HS-5 (cell line): ENCODE measurements at places on chromosomes 12 and 14.

- no peak for DNase-seq
Observed at GRCh38 chr14:96629082-96629481, 126.9 kb downstream of the PAPOLA start.

GRCh38 chr12:7837366-7837765 is 35.3 kb downstream of the SLC2A14 start:
- DNase-seq: no peak

DNA sequence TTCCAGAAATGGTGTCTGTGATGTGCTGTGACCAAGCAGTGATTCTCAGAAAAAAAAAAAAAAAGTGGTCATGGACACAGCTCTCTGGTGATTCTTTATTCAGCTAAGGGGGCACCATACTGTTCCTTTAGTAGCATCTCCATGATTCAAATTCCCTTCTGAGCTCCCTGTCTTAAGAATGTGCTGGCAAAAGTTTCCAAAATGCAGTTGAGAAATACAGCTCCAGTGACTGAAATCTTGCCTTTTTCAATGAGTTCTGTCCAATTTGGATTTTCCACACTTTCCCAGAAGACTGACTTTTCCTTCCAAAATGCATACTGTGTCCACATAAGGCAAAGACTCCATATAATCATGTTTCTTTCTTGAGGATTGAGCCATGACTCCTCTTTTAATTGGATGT is 24.3 kb upstream of the CPM start:
- DNase-seq: no peak

- no peak for DNase-seq
Observed at GRCh38 chr14:83860631-83861155, 1669.3 kb upstream of the FLRT2 start.

DNA sequence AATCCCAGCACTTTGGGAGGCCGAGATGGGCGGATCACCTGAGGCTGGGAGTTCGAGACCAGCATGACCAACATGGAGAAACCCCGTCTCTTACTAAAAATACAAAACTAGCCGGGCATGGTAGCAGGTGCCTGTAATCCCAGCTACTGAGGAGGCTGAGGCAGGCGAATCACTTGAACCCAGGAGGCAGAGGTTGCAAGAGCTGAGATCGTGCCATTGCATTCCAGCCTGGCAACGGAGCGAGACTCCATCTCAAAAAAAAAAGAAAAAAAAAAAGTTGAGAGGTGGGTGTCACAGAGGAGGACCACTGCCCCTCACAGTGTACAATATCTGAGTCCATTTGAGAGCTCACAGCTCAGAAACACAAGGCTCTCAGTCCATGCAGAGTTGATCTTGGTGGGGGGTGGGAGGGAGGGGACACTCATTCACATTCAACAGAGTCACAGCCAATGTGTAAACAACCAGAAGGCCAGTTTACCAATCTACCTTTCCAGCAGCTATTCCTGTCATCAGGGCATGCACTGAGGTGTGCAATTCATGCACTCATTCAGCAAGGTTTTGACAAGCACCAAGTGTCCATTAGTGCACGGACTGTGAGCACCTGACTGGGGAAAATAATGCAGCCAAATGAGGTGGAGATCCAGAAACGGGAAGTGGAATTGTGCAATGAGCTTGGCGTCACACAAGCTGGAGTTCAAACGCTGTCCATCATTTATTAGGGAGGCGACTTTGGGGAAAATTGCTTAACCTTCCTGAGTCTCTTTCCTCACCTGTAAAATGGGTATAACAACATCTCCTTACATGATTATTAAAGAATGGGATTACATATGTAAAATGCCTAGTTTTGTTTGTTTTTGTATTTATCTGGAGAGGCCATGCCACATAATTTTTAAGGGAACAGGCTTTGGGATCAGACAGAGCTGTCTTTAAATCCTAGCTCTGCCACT is 4.4 kb upstream of the EIF5 start:
- no peak for DNase-seq

GRCh38 chr12:23055004-23055403 is 430.0 kb downstream of the ETNK1 start:
- DNase-seq: no peak

DNA sequence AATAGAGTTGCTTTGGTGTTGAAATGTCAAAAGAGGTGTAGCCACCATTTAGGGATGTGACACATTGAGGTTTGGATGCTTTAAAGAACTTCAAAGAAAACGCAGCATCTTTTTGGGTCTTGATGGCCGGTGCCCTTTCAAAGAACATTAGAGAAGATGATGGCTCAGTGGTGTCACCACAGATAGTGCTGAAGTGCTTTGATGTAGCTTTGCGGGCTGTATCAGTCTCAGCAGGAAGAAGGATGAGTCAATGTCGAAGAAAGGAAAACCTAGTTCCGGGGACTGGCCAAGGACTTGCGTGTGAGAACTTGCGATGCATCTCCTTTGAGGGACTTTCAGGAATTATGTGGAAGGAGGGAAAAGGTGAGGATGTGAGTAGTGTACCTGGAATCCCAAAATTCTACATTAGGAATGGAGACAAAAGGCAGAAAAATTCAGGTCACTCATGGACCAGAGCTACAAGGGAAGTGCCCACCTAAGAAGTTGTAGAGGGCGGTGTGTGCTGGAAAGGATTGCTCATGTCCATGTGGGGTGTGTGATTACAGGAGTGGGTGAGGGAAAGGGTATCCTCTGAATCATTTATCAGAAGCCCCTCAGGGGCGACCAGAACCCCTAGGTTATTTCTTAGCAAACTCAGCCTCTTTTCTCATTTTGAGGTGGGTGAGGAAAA is 39.7 kb upstream of the GZMB start:
- no peak for DNase-seq

DNA sequence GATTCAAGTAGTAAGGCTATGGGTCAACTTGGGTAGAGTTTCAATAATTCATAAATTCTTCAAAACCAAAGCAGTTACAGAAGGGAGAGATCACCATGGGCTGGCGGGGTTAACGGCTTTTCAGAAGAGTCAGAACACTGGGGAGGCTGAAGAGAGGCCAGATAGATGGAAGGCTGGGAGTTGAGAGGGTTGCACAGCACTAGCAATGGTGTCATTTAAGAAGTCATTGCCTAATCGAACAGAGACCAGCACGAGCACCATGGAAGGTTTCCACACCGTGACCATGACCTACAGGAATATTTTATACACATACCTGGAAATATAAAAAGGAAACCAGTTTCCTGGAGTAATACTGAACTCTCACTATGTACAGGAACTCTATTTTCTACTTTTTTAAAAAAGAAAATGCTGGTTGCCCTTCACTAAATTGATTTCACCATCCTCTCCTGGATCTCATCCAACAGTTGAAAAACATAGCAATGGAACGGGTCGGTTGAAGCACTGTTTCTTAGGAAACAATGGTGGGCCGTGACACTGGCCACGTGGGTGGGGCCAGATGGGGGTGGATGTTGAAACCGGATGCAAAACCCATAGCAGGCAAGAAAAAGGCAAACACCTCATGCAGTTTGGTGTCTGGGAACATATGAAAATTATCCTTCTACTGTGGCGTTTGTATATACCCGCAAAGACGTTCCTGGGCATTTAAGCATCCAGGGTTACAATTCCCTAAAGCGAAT is 38.0 kb upstream of the RIN3 start:
- DNase-seq: no peak

DNA sequence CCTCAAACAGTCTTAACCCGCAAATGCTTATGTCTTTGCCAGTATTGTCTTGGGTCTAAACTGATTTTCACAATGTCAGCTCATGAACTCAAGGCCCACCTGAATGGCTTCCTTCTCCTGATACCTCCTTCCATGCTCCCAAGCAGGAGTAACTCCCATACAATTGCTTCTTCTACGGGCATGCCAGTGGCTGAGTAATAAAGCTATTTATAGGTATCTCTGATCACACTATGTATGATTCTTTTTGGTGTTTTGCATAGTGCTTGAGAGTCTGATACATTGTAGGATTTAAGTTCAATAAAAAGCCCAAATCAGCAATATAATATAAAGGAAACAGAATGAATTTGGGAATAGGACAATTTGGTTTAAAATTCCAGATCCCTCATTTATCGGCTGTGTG is 235.0 kb upstream of the DCN start:
- no peak for DNase-seq

- no peak for DNase-seq
Observed at GRCh38 chr12:1510056-1510812, 84.1 kb downstream of the FBXL14 start.

GRCh38 chr12:131264635-131265034 is 310.9 kb downstream of the ADGRD1 start:
- no peak for DNase-seq

DNA sequence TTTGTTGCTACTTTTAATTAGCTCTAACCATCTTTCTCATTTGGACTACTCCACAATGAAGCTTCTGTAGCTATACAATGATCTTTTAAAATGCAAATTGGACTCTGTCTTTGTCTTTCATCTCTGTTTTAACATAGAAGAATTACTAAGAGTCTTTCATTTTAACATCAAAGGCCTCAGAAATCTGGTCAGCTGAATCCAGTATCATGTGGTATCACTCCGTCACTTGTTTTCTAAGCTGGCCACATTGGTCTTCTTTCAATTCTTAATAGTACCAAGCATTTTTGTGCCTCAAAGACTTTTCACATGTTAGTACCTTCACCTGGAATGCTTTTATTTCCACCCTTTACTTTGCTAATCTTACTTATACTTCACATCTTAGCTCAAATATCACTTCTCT is 95.5 kb upstream of the SLC16A7 start:
- DNase-seq: no peak

- no peak for DNase-seq
Observed at GRCh38 chr12:70637303-70638085, at the start of gene PTPRB. PTPRB (minus strand) TSS chr12:70637429; CDS start chr12:70637395, 34 bp downstream.

GRCh38 chr14:77557391-77557790 is 58.8 kb upstream of the ISM2 start:
- DNase-seq: no peak

GRCh38 chr14:61654026-61654425 is 41.3 kb upstream of the HIF1A start:
- DNase-seq: no peak

- DNase-seq: no peak
Observed at GRCh38 chr14:98926801-98927200, 345.2 kb downstream of the BCL11B start.

DNA sequence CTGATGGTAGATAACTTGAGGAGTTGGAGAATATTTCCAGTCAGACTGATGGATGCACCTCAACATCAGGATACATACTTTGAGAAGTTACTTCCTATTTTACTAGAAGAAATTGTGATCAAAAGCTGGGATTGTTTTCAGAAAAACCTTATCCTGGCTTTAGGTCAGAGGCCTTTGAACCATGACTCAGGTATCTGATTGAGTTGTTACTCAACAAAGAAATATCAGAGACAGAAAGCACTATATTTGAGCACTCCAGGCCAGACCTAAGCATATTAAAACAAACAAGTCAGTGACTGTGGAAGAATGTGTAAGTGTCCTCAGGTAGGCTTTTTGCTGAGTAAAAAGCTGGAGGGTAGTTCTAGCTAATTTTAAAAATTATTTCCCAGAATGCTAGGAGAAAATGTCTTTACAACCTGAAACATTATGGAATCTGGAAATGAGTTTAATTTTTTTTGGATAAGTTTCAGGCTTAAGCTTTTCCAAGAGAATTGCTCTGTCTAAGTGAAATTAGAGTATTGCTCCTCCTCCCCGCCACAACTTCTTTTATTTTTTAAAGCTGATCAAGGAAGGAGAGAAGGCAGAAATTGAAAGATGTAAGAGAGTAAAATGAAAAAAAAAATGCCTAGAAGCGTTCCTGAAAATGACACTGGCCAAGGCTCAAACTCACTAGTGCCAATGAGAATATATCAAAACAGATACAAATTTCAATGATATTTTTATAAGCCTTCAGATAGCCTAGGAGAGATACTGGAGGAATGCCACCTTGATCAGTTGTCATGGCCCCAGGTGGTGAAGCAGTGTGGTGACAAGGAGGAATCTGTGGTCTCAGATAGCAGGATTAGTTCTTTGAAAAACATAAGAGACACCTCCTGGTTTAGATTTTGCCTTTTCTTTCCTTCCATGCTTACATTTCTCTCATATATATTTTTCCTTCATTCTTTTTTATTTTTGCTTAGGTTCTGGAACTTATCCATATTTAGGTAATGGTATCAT is 790.3 kb downstream of the TMTC2 start:
- DNase-seq: no peak

GRCh38 chr14:56812364-56813141 is 2.3 kb upstream of the OTX2 start:
- DNase-seq: no peak

DNA sequence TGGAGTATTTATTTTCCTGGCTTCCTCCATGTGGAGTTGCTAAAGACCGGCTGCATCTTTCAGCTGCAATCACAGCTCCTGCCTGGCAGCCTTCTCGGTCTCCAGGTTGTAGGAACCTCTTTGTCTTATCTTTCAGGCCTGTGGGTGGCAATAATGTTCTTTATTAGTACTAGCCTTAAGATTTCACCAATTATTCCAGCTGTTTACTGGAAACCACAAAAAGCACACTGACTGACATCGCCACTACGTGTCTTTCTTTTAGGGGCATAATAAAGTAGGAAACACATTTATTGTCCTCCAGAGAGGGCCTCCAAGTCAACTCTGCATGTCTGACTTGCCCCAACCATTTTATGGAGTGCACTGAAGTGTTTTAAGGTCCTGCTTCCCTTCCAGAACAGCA is 1116.5 kb upstream of the TMEM132C start:
- no peak for DNase-seq

- DNase-seq: no peak
Observed at GRCh38 chr14:70096866-70097265, 91.9 kb downstream of the SLC8A3 start.

GRCh38 chr12:94516985-94517384 is 57.3 kb upstream of the CEP83 start:
- no peak for DNase-seq

GRCh38 chr14:69335371-69335771 is 62.7 kb downstream of the ERH start:
- no peak for DNase-seq

DNA sequence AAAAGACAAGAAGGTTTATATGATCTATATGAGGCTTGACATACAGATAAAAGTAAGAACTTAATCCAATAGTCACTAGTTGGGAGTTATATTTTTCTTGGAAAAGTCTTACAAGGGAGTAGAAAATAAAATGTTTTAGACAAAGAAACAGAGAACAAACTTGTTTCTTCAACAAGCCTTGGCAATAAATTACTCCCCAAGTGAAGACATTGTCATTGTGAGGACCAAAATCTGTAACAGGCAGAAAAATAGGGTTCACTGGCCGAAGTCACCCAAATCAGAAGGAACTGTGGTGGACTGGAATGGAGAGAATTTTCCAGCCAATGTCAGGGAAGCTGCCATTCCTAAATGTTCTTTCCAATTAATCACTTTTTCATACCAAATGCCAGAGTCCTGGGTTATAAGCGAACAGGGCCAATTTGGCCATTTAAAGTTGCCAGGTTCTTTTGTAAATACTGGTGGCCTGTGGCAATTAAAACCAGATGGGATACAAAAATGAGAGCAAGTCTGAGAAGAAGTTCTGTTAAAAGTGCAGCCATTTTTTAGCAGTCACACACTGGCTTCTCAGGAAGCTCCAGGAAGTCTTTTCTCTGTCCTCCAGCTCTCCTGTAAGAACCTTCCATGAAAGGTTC is 117.3 kb upstream of the OVCH1 start:
- no peak for DNase-seq

GRCh38 chr14:104597576-104597975 is 7.0 kb downstream of the TMEM179 start:
- no peak for DNase-seq
